Activated CD4-positive, alpha-beta T cell treated with anti-CD3 and anti-CD28 coated beads, Interleukin-2, amount 50 U/mL, for 4 hours (primary cell): ENCODE measurements at places on chromosomes 3 and 15.

- DNase-seq, result no peak
Observed at GRCh38 chr3:14537590-14538450, 2.3 kb downstream of the GRIP2 start.

GRCh38 chr3:53056442-53056841 is 10.6 kb upstream of the SFMBT1 start:
- DNase-seq, result no peak

- DNase-seq, result no peak
Observed at GRCh38 chr3:171977860-171978259, 61.5 kb upstream of the FNDC3B start.

GRCh38 chr15:67152429-67152828 is 87.0 kb downstream of the SMAD3 start:
- DNase-seq, result no peak

GRCh38 chr3:32502946-32503286 is 264 bp upstream of the CMTM6 start:
- DNase-seq, result no peak
